ENCODE measurements at places on chromosomes 6 and 20.

DNA sequence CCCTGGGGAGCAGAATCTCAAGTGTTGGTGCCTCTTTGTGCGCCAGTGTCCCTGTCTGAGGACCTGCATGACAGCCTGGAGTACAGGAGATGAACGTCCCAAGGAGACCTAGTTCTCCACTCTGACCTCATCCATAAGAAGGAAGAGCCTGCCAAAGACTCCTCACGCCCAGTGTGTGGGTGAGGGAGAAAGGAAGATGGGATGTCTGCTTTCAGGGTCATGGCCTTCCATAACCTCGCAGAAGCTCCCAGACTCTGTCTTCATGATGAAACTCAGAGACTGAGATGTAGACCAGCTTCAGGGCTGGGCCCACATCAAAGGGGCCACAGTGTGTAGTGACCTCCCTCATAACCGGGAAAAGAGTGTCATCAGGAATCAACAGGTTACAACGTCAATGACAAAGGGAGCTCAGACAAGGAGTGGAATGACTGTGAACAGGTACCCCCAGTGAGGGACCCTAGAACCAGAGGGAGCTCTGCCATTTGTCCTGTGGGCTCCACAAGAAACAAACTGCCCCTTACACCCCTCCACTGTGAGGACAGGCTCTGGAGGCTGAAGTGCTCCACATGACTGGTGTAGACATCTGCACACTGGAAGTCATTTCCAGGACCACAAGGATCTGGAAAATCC, 8.1 kb downstream of the HLA-DQB1 start:
- DNase-seq, result no peak

DNA sequence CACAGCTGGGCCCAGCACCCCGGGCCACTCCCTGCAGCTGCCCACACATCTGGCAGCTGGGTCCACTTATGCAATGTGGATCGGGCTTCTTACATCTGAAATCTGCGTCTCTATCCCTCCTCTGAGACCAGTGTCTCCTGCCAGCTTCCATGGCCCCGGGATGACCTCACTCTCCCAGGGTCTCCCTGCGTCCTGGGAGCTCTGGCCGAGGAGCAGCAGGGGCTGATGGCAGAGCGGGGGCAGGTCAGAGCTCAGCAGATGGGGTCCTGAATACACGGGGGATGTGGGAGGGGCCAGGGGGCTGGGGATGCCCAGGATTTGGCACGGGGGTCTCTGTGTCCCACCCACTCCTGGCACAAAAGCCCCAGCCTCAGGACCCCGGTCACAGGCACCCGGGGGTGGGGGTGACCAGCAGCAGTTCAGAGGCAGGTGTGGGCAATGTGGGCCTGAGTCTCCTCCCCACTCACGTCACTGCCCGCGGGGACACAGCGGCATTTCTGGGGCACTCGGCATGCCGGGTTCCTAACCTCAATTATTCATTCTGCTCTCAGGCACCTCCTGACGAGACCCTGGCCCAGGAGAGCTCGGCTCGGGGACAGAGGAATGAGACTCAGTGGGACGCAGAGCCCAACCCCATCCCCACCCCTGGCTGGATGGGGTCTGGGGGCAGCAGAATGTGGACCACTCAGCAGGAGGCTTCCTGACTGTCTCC, 16.4 kb downstream of the CHRNA4 start:
- no peak for DNase-seq

DNA sequence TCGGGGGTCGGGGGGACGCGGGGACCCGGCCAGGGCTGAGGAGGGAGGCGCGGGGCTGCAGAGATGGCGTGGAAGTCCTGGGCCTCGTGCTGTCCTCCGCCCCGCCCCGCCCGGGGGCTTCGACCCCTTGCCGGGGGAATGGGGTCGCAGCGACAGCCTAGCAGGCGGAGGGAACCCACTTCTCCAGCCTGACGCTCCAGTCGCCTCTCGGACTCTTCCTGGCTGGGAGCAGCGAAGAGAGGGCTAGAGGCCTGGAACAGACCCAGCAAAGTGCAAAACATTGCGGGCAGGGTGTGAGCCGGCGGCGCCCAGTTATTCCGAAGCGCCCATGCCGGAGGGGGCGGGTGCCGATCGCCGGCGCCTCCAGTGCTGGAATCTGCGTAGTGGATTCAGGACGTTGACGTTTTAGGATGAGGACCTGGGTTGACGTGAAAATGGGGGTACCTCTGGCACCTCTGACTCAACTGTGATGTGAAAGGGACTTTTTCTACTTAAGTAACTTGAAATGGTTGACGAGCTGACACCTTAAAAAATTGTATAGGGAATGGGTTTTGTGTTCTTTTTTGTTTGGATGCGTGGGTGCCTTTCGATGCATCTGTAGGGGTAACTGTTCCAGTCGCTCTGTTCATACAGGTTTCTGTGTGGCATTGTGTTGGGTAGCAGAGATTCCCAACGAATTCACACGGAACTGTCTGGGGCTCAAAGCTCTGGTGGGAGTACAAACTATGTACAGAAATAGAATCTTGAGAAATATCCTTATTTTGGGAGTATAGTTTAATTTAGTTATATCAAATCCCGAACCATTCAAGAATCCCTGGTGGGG, 1.4 kb downstream of the SLC35F1 start:
- DNase-seq, result no peak

DNA sequence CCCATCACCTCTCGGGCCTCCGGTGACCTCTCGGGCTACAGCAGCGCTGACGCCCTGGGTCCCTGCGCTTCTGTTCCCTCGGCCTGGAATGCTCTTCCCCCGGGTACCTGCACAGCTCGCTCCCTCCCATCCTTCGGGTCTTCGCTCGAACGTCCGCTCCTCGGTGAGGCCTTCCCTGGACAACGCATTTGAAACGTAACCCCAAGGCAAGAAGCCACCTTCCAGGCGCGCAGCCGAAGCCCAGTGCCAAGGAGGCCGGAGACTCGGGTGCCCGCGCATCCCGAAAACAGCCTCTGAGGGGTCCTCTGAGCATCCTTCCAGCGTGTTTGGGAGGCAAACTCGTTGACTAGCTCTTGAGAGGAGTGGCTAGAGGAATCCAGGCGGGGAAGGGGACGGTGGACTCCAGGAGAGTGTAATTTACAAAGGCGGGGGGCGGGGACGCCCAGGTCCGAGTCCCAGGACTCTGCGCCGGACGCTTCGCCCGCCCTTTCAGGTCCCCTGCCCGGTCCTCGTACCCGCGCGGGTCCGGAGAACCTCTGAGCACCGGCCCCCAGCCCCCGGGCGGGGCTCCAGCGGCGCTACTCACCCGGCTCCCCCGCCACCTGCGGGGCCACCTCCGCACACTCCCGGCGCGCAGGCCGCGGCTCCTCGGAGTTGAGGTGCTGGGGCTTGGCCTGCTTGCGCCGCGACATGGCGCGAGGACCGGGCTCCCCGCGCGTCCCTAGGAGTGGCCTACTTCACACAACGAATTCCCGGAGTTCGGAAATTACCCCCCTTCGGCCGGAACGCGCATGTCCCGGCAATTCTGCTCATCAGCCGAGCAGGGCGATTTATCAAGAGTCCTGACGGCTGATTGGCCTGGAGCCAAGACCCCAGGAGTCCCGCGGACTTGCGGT, 86.8 kb downstream of the ZFP64 start:
- DNase-seq, result no peak

DNA sequence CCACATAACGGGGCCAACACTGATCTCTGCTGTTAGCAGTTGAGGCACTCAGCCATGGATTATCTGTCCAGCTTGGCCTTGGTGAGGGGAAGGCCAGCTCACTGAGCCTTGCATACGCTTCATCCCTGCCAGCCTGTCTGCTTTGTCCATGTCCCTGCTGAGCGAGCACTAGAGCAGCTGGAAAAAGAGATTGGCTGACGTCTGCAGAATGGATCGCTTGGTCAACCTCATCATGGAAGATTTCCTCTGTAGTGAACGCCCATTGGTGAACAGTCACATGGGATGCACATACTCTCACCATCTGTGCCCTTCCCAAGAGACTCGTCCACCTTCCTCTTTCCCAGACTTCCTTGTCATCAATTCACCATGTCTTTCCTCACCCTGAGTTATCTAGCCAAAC, 26.9 kb downstream of the MUC22 start:
- DNase-seq, result no peak

GRCh38 chr6:45082091-45082490, 246.0 kb upstream of the RUNX2 start:
- no peak for DNase-seq

DNA sequence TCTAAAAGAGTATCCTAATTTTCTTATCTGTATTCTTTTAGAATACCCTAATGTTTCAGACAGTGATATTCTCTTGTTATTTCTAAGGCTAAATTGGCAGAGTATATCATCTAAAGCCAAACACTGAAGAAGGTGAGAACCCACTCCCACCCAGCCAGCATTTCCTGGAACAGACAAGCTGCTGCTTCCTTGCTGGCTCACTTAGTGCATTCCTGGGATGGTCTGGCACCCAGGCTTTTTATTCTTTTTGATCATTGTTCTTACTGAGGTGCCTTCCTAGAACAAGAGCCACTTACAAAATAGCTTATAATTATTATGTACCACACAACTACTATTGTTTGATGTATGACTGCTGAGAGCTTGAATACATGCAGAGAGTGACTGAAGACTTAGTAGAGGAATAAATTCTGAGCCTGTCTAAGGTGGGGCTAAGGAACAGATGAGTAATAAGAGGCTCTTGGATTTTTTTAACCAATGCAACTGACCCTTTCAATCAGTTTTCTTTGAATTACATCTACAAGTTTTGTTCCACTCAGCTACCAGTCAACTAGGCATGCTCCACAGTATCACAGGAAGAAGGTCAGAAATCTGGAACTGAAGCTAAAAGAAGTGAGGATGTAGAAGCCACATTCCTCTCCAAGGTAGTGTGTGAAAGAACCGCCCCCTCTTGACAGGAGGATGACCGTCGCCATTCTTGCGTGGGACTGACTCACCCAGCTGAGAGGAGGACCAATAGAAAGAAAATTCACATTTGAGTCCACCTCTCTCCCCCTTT, 30.1 kb downstream of the PRPH2 start:
- DNase-seq, result no peak

GRCh38 chr20:3209946-3210317, 634 bp downstream of the ITPA start:
- DNase-seq, result no peak

DNA sequence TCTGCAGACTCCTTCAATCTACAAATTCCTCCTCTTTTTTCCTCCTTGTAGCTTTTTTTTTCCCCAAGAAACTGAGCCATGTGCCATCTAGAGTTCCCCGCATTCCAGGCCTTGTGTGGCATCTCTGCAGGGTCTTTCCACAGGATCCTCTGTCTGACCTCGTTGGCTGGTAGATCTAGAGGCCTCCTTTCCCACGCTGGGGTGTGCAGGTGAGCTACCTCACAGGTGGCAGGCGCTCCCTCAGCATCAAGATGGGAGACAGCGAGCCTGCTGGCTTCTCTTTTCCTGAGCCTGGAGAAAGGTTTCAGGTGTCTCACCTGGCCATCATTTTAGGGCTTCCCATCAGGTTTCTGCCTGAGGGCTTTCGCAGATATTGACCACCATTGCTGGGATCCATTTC, 9.6 kb upstream of the NELFCD start:
- no peak for DNase-seq

DNA sequence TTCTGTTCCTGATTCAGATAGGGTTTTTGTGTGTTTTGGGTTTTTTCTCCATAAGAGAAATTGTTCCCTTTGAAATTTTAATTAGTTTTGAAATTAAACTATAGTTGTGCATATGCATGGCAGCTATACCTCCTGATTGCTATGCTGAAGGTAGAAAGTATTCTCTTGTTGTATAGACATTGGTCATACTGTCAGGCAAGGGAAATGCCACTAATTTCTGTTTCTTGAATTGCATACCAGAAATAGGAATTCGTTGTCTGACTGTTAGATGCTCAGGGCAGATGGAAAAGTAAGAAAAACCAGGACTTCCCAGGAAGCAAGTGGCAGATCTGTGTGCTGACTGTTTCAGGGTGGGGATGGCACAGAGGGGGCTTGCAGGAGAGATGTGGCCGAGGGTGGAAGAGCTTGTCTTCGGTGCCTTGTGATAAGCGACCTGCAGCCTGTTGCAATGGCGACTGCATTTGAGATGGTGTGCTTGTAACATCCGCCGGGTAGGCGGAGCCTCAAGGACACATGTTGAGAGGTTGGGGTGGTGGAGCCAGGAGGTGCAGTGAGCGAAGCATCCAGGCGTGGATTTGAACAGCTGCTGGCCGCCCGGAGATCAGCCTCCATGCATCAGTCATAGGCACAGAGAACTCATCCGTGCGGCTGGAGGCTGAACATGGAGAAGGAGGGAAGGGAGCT, 42.8 kb downstream of the RREB1 start:
- no peak for DNase-seq

DNA sequence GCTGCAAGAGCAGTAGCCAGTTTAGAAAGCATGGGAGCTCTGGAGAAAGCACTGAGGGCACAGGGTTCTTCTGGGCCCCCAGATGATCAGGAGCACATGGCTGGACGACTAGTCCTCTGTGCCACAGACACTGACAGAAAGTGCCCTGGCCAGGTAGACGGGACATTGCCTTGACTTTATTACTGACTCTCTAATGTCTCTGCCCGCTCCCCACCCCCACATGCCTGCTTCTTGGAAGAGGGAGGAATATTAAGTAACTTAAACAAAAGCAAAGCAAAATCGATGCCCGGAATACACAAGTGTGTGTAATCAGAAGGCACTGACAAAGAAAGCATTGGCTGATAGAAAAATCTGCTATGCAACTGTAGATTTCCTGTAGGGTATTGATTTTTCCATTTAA, 99.3 kb downstream of the SOBP start:
- no peak for DNase-seq

GRCh38 chr6:114080891-114081510, 110.1 kb upstream of the HDAC2 start:
- DNase-seq, result no peak

DNA sequence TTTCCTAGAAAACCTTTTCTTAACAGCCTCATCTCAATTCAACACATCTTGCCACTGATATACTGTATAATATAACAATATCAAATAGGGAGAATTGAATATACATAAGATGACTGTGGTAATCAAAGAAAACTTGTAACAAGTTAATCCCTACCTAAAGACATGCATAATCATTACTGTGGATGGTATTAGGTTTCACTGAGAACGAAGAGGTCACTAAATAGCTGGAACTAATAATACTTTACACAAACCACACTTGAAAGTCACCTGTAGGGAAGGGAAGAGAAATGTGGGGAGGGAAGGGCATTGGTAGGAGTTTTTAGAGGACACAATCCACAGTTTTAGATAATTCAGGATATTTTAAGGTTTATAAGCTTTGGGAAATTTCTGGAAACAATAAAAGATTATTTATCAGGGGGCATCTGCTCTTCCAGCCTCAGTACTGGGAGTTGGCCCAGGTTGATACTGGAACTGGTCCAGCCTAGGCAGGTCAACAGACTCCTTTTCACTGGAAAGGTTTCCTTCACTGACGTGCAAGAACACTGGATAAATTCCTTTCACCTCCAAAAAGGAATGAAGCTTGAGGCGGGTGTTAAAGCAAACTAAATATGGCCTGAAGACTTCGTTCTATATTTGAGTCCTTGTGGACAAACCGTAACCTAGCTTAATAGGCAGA, 44.0 kb downstream of the MAP7 start:
- DNase-seq, result no peak

- no peak for DNase-seq
Measured at GRCh38 chr6:43673444-43674084, 14.0 kb downstream of the MRPS18A start.
